ENCODE measurements at places on chromosomes 12 and 14. TPM values are rescaled to one million over a fixed set of nuclear protein-coding genes. Genes with fewer than 3 reads are reported as not detected.

The SSPN gene
- total RNA-seq: not detected

The TMEM179 gene
- not detected for total RNA-seq

The PPM1H gene
- not detected for total RNA-seq

The FAM186B gene
- 0.20 TPM for total RNA-seq

The AICDA gene
- not detected for total RNA-seq

The ANAPC7 gene
- total RNA-seq: 63.0 TPM

The AQP2 gene
- not detected for total RNA-seq

GRCh38 chr12:50387972-50388478, 8.4 kb downstream of the FAM186A start:
- no peak for DNase-seq

DNA sequence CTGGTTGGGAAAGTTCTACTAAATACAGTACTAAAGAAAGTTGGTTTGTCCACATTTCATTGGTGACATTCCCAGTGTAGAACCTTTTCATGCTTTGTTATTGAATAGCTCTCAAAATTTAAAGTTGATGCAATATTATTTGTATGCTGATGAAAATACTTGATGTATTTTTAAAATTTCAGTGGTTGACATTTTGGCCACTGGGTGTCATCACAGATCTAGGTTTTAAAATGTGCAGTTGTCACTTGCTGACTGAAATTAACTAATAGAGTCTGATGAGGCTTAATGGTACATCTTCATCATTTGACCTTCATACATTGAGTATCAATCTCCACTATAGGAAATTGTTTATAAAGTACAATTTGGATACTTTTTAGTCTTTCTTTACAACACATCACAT, 37.1 kb downstream of the CMAS start:
- DNase-seq: no peak

DNA sequence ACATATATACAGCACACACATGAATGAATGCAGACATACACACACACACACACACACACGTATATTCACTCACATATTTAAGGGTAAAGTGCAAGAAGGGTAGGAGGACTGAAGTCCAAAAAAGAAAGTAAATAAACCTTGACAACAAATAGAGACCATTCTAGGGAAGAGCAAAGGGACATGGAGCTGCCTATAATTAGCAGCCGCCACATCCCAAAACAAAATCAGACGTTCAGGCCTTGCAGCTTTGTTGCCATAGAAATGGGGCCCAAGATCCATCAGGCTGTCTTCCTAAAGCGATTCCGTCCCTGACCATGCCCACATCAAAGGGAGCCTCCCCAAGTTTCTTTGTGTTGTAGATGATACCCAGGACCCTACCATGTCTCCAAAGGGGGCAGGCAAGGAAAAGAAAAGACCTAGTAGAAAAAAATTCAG, 703.5 kb upstream of the TBX3 start:
- no peak for DNase-seq

DNA sequence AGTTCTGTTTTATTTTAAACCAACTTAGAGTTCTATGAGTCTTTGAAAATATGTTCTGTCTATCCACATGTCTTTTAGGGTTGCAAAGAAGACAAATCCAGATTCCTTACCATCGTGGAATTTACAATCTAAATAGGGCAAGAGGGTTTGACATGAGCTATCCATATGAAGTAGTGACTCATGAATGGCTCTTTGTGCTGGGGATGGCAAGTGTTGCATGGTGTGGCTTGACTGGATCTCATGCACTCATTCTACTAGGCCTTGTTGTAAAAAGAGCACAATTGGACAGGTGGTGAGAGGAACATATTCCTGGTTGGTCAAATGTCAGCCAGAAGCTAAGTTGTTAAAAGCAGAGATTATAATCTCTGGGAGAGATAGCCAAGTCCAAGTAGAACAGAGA, 509.1 kb downstream of the DIO2 start:
- no peak for DNase-seq

DNA sequence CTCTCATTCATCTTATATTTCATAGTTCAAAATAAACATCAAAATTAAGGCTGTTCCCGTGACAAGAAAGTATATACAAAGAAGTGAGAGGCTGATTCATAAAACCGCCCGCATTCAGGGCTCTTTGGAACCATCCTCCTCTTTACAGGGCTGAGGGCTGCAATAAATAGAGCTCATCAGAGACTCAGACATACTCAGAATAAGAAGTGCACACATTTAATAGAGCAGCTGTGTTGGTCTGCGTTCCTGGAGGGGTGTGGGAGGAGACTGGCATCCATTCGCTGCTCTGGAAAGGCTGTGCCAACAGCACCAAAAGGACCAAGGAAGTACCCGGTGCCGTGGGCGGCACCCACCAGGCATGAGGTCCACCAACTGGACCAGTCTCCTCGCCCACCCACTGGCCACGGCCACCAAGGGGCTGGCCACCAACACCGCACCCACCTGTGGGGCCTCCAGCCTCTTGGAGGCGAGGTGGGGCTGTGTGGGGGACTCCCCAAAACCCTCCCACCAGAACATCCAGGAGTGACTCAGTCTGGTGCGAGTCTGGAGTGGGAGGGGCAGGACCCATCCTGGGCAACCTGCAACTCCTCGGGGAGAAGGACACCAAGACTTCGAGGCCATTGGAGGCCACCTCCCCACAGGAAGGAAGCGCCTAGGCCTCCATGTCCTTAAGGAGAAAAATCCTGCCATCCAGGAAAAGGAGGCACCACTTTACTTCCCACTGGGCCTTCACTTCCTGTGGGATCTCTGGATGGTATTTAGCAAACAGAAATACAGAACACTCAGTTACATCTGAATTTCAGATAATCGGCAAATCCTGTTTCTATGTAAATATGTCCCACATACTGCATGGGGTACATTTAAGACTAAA, 32.7 kb downstream of the VCPKMT start:
- peak; percentile 66 for DNase-seq

GRCh38 chr14:76201162-76201561, 49.4 kb downstream of the GPATCH2L start:
- DNase-seq: no peak

DNA sequence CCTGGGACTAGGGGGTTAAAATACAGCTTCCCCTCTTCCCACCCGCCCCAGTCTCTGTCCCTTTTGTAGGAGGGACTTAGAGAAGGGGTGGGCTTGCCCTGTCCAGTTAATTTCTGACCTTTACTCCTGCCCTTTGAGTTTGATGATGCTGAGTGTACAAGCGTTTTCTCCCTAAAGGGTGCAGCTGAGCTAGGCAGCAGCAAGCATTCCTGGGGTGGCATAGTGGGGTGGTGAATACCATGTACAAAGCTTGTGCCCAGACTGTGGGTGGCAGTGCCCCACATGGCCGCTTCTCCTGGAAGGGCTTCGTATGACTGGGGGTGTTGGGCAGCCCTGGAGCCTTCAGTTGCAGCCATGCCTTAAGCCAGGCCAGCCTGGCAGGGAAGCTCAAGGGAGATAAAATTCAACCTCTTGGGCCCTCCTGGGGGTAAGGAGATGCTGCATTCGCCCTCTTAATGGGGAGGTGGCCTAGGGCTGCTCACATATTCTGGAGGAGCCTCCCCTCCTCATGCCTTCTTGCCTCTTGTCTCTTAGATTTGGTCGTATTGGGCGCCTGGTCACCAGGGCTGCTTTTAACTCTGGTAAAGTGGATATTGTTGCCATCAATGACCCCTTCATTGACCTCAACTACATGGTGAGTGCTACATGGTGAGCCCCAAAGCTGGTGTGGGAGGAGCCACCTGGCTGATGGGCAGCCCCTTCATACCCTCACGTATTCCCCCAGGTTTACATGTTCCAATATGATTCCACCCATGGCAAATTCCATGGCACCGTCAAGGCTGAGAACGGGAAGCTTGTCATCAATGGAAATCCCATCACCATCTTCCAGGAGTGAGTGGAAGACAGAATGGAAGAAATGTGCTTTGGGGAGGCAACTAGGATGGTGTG, 1.9 kb downstream of the GAPDH start:
- DNase-seq: no peak

GRCh38 chr12:113096675-113097461, 38.7 kb downstream of the RASAL1 start:
- DNase-seq: no peak

- no peak for DNase-seq
These were observed 5.7 kb upstream of the SLC35F4 start for GRCh38 chr14:57871459-57872080.

DNA sequence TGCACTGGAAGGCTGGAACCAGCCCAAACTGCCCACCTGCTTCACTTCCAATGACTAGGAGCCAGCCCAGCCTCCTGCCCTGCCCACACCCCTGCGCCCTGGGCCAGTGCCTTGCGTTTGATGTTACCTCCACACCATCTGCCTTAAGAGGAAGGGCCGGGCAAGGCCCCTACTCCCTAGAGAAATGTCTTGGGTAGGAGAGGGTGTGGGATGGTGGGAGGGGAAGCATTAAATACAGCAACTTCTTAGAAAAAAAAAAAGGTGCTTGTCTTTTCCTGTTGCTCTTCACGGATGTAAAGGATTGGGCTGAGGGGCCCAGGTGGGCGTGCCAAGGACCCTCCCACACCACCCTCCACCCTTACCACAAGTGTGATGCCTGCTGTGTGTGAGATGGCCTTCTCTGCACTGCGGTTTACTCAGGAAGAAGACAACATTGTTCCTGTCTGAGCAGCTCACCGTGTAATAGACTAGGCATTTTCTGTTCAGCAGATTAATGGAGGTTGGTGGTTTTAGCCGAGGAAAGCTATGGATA, 99.9 kb downstream of the NINJ2 start:
- DNase-seq: peak; percentile 69

GRCh38 chr12:123059500-123059899, 79.0 kb downstream of the ARL6IP4 start:
- no peak for DNase-seq

GRCh38 chr12:5884285-5884684, 60.8 kb downstream of the ANO2 start:
- DNase-seq: no peak

- DNase-seq: no peak
These were observed 46.5 kb downstream of the TEAD4 start for GRCh38 chr12:3005736-3006135.

DNA sequence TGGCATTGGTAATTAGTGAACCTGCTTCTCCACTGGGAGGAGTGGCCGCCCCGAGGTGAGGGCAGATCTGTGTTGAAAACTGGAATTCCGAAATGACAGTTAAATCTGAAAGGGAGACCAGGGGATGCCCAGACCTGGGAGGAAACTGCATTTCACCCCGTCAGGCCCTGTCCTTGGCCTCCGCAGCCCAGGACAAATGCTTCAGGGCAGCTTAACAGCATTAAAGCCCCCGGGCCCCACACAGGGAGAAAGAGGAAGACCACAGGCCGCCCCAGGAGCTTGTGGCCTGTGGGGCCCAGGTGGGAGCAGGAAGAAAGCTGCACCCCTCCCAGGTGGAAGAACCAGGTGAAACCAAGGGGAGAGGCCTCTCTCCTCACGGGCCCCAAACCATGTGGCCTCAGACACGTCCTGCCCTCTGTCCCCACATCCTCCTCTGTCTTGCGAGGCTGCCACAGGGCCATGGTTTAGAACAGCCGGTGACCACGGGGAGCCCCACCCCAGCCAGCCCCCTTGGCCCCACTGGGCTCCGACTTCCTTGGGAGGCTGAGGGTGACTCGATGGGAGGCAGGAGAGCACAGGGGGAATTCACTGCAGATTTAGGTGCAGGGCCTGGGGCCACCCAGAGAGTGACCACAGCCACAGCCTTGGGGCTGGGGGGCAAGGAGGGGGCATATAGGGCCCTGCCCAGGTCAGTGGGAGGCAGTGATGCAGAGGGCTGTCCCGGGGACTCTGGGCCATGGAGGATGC, 265.4 kb downstream of the ADGRD1 start:
- DNase-seq: no peak

GRCh38 chr12:106248312-106248845, 559 bp upstream of the CKAP4 start:
- peak; percentile 47 for DNase-seq

GRCh38 chr12:63224396-63224795, 73.4 kb upstream of the AVPR1A start:
- no peak for DNase-seq
